Left hindlimb (tissue), 1 donor: ENCODE measurements at places on chromosomes 7 and 10.
A peak's percentile ranks its signal among the peaks of the same experiment; 100 is the strongest.

DNA sequence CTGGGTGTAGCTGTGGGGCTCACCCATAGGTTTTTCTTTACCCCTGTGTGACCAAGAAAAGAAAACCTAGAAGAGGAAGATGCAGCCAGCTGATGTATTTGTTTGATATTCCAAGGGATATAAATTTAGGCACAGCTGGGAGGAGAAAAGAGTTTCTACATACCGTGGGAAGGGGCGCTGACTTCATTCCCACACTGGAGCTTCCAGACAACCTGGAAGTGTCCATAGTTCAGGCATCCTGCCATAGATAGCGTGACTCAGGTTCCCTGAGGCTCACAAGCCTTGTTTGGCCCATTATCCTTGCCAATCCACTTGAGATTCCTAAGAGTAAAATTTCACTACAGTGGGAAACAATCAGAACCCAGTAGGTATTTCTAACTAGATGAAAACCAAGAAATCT, 371.7 kb upstream of the NRP1 start:
- DNase-seq: no peak

- DNase-seq: peak; percentile 64
Observed at GRCh38 chr10:45373576-45374349, at the start of gene ALOX5. TSS of gene ALOX5 (plus strand) at chr10:45374216. CDS start at chr10:45374280, 64 bp downstream.

DNA sequence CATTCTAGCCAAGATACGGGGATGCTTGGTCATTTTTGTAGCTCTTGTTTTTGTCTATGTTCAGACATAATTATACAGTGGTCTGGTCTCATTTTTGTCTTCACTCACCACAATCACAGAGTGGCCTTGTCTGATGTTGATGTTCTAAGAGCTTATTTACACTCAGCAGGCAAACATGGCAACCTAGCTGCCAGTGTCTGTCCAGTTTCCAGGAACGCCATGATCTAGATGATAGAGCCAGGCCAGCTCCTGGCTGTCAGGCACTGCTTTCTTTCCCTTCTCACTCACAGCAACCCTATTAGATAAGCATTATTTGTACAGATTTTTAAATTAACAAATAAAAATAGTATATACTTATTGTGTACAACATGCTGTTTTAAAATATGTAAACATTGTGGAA, 98.6 kb upstream of the PHF14 start:
- no peak for DNase-seq

- DNase-seq: no peak
Observed at GRCh38 chr7:130153211-130153908, 51.8 kb downstream of the TMEM209 start.

DNA sequence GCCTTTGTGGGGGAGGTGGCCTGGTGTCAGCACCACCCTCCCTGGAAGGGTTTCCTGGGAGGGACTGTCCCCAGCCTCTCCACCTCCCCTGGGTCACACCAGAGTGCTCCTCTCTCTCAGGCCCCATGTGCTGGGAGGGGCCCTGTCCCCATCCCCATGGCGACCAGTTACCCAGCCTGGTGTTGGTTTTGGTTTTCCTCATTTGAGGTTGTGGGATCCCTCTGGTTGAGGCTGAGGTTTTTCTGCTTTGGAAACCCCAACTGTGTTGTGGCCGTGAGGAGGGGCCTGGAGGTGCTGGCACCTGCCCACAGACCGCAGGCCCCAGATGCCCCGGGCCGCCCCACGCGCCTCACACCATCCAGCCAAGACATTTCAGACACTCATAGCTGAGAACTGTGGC, 106.3 kb downstream of the GRK5 start:
- DNase-seq: no peak

DNA sequence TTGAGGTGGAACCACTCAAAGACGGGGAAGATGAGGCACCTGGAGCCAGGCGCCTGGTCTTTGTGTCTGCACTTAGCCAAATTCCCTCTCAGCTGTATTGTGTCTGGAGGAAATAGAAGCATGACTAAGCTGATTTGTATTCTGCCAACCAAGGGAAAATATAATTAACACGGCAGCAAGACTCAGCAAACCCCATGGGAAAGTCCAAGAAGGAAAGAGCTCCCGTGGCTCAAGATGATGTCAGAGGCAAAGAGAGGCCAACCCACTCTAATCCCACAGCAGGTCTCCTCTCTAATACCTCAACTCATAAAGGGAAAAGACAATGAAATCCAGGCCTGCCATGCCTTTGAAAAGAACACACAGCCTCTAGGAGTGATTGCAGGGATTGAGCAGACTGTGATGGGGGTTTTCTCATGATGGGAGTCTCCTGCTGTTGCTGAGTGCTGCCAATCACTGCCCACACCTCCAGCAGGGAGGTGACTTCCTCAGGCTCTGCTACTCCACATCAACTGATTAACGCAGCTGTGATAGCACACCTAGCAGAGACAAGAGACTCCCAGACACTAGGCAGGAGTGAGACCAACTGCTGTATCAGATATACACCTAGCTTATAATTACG, 255.5 kb upstream of the C7orf33 start:
- no peak for DNase-seq

- no peak for DNase-seq
Observed at GRCh38 chr10:70341016-70341415, 41.4 kb downstream of the LRRC20 start.

DNA sequence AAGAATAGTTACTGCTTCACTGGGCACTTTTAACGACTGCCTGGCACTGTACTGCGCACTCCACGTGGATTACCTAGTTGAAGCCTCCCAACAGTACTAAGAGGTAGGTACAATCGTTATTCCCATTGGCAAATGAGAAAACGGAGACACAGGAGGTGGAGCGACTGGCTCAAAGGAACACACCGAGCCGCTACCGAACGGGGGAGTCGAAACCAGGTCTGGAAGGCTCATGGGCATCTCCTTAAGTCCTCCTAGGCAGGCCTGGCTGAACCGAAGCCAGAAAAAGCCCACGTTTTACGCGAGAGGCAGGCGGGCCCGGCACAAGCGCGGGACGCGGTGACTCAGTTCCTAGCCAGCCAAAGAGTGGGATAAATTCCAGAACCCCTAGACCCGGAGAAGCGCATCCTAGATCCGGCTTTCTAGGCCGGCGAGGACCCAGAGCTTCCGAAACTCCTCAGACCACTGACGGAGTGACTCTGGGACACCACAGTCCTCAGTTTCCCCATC, 472 bp downstream of the PDAP1 start:
- DNase-seq: peak; percentile 68

- no peak for DNase-seq
Observed at GRCh38 chr10:86333826-86334487, 32.6 kb downstream of the GRID1 start.

DNA sequence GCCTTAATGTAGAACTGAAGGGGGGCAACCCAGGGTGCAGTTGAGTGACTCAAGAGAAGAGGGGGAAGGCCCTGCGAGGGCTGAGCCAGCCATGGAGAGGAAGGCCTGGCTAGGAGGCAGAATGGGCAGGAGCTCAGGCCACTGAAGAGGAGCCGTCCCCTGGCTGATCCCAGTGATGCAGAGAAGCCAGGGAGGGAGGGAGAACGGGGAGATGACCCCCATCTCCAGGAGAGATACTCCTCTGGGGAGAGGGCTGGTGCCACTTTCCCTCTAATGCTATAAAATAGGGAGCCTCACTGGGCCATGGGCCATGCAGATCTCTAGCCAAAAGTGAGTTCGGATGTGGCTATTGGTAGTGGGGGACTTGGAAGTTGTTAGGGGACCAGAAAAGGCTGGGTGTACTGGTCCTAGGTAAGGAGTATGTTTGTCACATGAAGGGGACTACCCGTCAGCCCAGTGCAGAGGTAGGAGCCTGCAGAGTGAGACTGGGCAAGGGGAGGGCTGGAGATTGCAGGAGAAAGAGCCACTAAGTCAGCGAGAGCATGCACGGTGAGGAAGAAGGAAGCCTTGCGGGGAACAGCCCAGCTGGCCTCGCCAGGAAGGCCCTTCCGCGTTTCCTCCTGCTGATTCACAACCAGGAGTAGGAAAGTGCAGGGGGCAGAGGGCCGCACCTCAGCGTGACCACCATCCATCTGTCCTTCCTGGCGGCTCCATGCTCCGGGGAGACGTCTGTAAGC, 347.6 kb downstream of the TCERG1L start:
- DNase-seq: no peak

GRCh38 chr7:16106300-16106699, 315.0 kb downstream of the CRPPA start:
- DNase-seq: no peak

DNA sequence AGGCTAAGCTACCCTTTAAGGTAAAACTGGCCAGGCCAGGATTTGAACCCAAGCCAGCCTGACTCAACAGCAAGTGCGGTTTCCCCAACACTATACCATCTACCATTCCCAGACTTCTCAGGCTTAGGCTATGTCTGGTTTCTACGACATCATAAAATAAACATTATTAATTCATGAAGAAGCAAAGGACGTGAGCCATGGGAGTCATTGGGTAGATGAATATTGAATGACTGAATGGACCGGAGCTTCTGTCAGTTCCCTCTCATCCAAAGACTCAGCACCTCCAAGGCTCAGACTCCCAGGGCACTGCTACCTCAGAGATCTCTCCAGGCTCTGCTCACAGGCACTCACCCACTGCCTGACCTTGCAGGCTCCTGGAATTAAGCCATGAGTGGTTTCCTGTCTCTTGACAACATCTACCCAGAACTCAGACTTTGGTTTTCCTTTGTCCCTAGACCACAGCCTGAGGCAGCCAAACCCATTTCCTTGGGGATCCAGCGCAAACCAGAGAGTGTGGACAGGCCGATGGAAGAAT, 64.6 kb upstream of the STEAP1B start:
- peak; percentile 72 for DNase-seq

GRCh38 chr10:17479822-17480221, 25.4 kb upstream of the ST8SIA6 start:
- DNase-seq: no peak

- DNase-seq: no peak
Observed at GRCh38 chr7:79936281-79936983, 198.2 kb upstream of the GNAI1 start.

GRCh38 chr7:110664803-110665202, 426.1 kb upstream of the LRRN3 start:
- no peak for DNase-seq

GRCh38 chr10:102235598-102235920, 5.8 kb downstream of the PITX3 start:
- DNase-seq: no peak

DNA sequence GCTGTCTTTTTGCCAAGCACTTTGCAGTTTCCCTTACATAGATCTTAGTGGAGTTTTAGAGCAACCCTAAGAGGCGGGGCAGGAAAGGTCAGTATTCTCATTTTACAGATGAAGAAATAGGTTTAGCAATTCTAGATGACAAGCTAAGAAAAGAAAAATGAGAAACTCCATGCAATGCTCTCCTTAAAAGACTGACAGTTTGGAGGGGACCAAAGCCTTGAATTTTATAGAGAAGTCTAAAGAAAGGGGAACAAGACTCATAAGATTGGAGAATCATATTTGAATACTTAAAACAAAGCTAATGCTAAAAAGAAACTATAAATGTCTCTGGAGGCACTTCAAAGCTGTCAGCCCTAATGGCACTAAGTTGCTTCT, 19.6 kb downstream of the CEP55 start:
- no peak for DNase-seq

DNA sequence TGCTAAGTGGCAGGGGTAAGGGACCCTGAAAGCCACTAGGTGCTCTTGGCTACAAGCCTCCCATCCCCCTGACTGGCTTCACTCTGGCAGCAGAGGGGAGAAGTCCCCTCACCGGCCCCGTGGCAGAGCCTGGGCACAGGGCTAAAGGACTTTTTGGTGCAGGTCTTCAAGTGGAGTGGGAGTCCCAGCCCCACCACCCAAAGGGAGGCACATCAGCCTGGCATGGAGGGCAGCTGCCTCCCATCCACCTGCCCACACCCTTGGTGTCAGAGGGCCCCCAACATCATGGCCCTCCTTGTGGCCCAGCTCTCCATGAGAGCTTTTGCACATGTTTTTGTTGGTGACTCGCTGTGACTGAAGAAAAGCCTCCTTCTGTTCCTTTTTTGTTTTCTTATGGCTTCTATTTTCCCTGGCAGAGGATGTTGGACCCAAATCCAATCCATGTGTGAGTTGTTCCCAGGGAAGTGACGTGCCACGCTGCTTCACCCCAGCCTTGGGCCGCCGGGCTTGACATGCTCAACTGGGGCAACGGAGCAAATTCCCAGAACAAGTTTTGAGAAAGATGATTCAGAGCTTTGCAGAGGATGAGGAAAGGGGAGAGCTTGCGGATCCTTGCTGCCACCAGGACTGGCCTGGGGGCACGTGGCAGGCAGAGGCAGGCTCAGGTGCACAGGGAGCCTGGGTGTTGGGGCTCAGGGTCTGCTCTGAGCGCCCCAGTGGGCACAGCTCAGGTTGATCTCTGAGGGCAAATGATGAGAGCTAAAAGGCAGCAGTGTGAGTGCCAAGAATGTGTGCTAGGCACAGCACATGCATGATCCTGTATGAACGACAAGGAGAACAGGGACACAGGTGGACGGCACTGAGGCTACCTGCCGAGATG, 1.9 kb upstream of the AEBP1 start:
- DNase-seq: no peak

DNA sequence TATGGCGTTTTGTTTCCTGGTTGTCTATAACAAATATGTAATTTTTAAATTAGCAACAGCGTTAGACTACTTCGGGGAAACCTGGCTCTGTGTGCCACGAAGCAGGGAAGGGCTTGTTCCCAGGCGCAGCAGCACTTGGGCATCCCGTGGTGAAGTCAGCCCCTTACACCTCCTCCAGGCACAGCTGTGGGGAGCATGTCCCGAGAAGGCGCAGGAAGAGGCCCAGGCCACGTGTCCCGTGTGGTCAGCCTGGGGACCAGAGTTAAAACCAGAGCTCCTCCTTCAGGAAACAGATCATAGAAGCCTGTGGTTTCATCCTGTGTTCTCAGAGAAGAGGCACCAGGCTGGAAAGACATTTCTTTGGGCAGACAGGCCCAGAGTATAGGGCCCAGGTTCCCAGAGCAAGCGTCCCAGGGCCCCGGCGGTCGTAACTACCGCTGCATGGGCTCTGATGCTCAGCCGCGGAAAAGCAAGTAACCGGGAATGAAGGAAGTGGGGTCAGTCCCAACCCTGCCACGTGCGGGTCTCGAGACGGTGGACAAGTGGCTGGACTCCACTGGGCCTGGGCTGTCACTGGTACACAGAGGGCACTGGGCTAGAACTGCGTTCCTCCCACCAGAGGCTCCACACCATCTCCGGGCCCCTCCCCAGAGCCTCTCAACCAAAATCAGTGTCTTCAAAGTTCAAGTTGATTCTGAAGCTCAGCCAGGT, 7.1 kb downstream of the NUDT1 start:
- peak; percentile 91 for DNase-seq

GRCh38 chr7:85620936-85621685, 434.3 kb upstream of the SEMA3D start:
- no peak for DNase-seq

GRCh38 chr10:94427166-94427565, 24.8 kb downstream of the TBC1D12 start:
- no peak for DNase-seq

DNA sequence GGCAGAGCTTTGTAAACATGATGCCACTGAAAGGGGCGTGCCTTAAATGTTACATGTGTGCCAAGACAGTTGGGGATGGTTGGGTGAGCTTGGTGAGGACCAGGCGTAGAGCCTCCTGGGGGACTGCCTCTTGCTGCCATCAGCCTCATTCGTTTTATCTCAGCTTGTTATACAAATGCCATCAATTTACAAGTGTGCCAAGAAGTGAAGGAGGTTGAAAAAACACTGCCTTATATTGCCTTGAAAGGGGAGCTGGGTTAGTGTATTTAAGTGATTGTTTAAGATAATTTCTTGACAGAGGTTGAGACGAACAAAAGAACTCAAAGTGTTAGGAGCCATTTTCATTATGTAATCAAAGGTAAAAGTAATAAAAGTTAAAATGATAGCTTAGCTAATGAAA, 354.7 kb downstream of the PHTF2 start:
- DNase-seq: no peak
